Bronchus fibroblast of lung (primary cell): ENCODE measurements at places on chromosomes 2 and 18. TPM values are rescaled to one million over a fixed set of nuclear protein-coding genes. Genes with fewer than 3 reads are reported as not detected.

The LRRC30 gene
- total RNA-seq = not detected in 2 replicates

The LOXL3 gene
- 10.1 and 10.7 TPM in 2 replicates for total RNA-seq

The INHA gene
- total RNA-seq = not detected in 2 replicates

The EFEMP1 gene
- 216 and 229 TPM in 2 replicates for total RNA-seq

The COBLL1 gene
- total RNA-seq = 0.67 and 0.74 TPM in 2 replicates

The CXCR4 gene
- not detected in 2 replicates for total RNA-seq

The ASPRV1 gene
- 0.34 TPM in 1 of 2 replicates, not detected in the other for total RNA-seq

The MYOM1 gene
- total RNA-seq = 0.15 TPM in 1 of 2 replicates, not detected in the other

The AFF3 gene
- total RNA-seq = 9.1 and 11.3 TPM in 2 replicates

The ZSWIM2 gene
- under 0.01 TPM in 1 of 2 replicates, not detected in the other for total RNA-seq

The C1GALT1C1L gene
- total RNA-seq = 0.50 and 1.0 TPM in 2 replicates
